ENCODE measurements at places on chromosomes 5 and 9.
A peak's percentile ranks its signal among the peaks of the same experiment; 100 is the strongest.

- no peak for DNase-seq
Measured at GRCh38 chr5:56791396-56791795, 24.0 kb upstream of the MAP3K1 start.

DNA sequence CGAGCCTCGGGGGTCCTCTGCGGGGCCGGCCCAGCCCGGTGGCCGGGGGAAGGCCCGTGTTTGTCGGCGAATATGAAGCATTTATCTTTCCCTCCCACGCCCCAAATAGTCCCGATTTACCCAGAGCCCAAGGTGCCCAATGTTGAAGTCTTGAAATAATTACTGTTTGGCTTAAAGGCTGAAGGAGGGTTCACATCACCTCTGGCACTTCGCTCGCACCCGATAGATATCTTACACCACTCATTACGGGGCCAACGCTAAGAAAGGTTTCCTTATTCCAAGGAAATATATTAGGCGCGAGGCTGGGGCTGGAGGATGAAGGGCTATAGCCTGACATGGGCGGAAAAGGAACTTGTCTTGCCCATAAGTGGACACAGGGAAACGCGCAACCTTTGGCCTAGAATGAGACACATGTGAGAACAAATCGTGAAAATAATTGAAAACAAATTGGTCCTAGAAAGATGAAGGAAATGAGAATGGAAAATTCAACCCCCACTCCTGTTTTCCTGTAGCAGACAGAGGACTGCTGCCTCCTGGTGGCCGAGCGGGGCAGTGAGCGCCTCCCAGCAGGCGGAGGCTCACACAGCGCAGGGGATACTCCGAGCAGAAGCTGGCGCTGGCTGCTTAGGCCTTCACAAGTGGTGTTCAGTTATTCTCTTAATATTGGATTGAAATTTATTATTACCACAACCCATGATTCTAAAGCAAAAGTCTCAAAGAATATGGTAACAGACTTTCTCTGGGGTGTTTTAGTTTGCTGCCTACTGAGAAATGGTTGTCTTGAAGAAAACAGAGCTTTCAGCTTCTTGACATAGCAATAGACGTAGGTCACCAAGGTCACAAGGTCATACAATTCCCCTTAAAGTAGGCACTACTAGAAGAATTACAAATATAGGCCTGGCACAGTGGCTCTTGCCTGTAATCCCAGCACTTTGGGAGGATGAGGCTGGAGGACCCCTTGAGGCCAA lies 7.9 kb downstream of the CCL21 start:
- DNase-seq = peak; percentile 80

DNA sequence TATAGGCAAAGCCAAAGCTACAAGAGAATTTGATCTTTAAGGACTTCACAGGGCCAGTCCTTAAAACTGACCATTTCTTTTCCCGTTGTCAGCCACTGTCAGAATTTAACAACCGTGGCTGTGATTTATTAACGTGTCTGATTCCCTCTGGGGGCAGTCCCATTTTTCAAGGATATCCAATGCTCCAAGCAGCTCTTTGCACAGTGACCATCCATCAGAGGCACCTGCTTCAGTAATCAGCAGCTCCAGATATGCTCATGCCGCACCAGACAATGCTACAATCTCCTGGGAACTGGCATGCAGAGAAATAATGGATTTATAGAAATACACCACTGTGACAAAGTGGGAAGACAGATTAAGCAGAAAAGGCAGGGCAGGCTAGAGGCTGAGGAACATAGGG lies 163.3 kb upstream of the PPP1R2B start:
- DNase-seq = no peak

GRCh38 chr9:90131568-90131967 lies 511.1 kb downstream of the DIRAS2 start:
- DNase-seq = no peak

GRCh38 chr5:172008111-172008455 lies 1.6 kb upstream of the FBXW11 start:
- DNase-seq = no peak

DNA sequence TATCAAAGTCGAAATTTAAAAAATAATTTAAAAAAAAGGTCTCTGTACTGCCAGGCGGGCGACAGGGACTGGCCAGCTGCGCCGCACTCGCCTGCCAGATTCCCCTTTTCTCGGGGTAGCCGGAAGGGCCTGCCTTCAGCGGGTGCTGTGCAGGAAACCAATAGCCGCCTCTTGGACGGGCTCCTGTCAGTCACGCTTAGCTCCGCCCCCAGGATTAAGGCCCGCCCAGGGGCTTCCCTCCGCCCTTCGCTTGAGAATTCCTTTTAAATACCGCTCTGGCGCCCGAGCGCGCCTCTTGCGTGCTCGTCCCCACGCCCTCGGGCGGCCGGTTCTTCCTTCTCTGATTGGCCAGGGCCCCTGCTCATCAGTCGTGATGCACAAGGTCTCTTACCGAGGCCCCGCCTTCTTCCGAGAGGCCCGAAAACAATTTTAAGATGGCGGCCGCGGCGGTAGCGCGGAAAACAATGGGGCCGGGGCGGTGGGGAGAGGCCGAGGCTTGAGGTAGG lies at the start of gene MAML1:
Gene MAML1, plus strand, starts transcription at position 411 of the 506 bp plus-strand sequence. CDS start 291 bp downstream, outside the sequence.
- DNase-seq = peak; percentile 97

DNA sequence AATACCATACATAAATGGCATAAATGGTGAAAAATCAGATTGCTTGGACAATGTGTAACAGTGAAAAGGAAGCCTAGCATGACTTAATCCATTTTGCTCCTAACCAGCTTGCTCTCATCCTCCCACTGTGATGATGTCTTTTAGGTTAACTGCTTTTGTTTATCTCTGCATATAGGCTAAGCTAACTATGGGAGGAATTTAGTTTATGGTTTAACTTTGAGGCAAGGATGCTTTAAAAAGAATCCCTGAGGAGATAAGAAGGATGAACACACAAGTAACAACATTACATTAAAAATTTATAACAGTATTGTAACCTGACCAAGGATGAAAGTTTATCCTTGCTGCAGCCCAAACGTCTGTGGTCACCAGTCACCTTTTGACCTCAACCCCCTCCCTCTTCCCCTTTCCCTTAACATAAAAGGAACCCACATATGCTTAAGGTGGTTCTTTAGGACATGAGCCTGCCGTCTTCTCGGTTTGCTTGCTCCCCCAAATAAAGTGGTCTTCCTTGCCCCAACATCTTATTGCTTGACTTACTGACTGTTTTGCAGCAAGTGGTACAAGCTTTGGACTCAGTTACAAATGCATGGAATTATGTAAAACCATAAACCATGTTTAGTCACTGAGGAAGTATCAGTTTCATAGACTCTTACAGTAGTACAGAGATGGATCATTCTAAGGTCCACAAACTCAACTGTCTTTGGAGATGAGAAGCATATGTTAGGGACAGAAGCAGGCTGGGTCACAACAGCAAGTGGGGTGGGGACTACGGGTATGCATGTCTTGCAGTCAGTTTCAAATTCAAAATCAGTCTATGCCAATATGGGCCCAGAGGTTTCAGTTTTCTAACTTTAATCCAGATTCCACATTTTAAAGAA lies 31.3 kb downstream of the AGXT2 start:
- no peak for DNase-seq

DNA sequence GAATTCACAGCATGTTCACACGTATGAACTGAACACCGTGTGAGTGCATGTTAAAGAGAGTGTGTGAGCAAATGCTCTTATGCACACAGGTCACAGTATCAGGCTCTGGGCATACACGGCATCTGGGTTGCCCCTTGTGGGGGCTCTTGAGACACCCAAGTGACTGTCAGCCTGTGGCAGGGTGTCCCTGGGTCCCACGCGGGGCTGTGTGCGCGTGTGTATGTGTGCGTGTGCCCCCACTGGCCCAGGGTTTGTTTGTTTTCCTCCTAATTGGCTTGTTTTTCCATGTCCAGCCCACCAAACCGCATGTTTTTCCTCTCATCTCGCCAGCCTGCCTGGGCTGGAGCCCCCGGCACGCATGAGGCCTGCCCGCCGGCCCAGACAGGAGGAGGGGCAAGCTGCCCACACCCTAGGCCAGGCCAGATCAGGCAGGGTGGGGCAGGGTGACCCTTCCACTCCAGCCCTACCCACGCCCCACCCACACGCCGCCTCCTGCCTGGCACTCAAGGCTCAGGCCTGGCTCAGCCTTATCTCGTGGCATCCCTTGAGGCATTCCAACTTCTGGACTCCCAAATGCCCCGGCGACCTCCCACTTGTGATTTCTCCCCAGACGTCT lies 28.8 kb downstream of the CNTFR start:
- no peak for DNase-seq

GRCh38 chr5:126976520-126977172 lies 53.7 kb downstream of the MARCHF3 start:
- no peak for DNase-seq

GRCh38 chr5:110865400-110866094 lies 126.7 kb downstream of the SLC25A46 start:
- no peak for DNase-seq

DNA sequence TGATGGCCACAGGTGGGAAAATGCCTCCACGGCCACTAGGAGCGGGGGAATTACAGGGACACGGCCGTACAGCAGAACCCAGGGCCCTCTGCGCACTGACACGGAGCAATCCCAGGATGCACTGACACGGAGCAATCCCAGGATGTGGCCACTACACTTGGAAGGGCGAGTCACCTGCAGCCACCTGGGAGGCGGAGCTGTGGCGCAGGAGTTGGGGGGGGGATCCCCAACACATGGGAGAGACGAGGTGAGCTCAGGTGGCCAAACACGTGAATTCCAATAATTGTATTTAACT lies 6.8 kb downstream of the CLPTM1L start:
- no peak for DNase-seq

- no peak for DNase-seq
Measured at GRCh38 chr9:116703634-116704033, 16.5 kb downstream of the TRIM32 start.

- DNase-seq = no peak
Measured at GRCh38 chr5:7897014-7897600, 28.2 kb downstream of the MTRR start.

DNA sequence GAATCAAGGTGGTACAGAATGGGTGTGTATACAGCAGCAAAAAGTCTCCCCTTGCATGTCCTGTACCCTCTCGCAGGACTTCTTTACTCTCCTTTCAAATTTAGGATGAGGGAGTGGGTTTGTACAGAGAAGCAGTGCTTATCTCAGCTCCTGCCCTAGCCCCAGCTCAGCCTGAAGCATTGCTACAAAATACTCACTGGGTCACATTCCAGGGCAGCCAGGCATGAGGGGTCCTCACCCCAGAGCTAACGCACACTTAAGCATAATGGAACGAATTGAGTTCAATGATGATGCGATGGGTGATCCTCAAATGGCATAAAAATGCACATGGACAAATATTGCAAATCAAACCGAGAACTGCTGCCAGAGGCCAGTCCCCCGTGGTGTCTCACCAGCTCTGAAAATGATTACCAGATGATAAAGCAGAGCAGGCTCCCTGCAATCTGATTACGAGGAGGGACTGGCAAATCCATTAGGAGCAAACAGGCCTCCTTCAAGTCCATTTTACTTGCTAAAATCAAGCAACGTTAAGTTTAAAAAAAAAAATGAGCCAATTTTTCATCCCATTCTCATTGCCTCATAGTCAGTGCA lies 231.6 kb upstream of the TAS2R1 start:
- DNase-seq = no peak

DNA sequence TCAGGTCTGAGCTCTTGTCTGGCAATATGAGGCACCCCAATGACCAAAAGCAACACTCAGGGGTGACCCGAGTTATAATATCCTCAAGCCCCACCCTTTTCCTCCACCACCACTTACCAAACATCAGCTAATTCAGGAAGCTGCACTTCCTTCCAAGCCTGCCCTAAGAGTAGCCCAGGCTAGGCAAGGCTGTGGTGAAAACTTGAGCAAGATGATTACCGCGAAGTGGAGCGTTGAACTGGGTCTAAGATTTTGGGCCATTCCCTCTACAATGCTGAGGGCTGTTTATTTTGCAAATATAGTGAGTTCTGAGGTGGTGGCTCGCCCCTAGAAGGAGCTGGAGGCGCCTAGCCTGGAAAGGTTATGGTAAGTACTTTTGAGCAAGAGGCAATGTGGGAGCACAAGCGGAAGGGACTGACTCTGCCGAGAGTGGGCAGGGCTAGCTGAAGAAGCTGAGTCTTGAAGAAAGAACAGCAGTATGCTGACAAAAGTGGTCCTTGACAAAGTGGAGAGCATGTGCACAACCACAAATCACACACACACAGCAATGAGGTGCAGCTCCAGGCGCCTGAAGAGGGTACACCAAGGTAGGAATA lies at the start of gene HK3:
Gene HK3, minus strand, starts transcription at position 51 of the 596 bp plus-strand sequence. CDS start 3,187 bp downstream, outside the sequence.
- DNase-seq = no peak

GRCh38 chr9:108643731-108644510 lies 211.9 kb downstream of the ACTL7B start:
- no peak for DNase-seq

DNA sequence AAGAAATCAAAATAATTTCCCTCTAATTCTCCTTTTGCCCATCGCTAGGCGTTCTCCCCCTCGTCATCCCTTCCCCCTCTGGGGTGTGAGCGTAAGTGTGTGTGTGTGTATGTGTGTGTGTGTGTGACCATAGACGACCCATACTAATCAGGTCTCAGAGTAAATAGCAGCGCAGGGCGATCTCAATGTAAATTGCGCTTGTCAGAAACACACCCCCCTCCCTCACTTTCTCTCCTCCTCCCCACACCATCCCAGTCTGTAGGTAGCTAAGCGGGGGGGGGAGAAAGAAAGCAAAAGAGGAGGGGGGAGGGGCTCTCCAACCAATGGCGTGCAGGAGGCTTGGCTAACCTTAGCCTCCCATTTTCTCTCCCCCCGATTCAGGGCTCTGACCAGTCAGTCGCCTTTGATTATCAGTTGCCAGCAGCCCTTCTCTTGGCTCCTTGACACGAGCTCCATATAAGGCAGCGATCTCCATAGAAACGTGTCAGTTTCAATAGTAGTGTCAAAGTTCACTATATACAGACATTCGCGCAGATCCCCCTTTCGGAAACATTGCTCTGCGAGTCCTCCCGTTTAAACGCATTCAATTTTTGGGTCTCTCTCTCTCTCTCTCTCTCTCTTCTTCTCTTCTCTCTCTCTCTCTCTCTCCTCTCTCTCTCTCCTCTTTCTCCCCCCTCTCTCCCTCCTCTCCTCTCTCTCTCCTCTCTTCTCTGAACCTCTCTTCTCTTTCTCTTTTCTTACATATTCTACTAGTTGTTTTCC lies at the start of gene NR2F1:
Gene NR2F1, plus strand, starts transcription at position 546 of the 762 bp plus-strand sequence. CDS start 1,802 bp downstream, outside the sequence.
- DNase-seq = no peak

- no peak for DNase-seq
Measured at GRCh38 chr9:114732823-114733222, 50.8 kb upstream of the TEX48 start.
